Jurkat, Clone E6-1 (cell line): ENCODE measurements at places on chromosomes 16 and 17.

GRCh38 chr16:162271-162991 is 3.3 kb upstream of the HBM start:
- no peak for DNase-seq

DNA sequence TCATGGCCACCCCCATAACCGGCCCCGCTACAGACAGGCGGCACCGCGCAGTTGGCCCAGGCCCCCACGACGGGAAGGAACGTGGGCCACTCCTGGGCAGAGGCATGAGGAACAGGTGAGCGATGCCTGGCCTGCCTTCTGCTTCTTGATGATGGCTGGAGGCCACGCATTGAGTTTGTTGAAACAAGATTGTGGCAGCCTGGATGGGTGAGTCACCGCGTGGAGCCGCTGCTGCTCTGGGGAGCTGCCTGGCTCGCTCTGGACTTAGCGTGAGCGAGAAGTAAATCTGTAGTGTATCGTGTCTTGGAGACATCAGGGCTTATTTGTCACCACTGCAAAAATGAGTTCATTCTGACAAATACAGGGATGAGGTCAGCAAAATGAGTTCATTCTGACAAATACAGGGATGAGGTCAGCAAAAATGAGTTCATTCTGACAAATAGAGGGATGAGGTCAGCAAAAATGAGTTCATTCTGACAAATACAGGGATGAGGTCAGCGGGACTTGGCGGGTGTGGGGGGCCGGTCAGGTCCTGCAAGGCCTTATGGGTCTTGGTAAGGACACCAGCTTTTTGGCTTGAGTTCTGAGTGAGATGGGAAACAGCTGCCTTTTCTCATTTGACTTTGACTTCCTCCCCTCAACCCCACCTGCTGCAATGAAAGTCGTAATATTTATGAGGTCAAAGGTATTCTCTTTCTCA is 93.0 kb downstream of the SEC14L1 start:
- no peak for DNase-seq

DNA sequence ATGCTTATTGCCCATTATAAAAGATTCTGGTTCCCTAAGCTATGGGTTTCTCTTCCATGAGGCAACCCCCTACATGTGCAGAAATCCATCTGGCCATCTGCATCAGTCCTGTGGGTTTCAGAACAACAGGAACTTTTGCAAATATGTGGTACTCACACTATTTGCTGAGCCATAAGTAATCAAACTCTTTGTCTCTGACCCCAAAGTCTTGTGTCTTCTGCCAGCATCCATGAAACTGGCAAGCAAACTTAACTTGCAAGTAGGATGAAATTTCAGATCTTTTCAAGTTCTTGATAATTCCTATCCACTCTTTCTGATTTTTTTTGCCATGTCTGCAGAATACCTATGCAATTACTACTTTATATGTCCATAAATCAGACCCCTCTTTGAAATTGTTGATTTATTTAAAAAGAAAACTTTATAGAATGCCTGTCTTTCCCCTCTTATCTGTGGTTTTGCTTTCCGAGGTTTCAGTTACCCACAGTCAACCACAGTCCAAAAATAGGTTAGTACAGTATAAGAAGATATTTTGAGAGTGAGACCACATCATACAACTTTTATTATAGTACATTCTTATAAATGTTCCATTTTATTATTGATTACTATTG is 158.4 kb upstream of the IRX3 start:
- no peak for DNase-seq

DNA sequence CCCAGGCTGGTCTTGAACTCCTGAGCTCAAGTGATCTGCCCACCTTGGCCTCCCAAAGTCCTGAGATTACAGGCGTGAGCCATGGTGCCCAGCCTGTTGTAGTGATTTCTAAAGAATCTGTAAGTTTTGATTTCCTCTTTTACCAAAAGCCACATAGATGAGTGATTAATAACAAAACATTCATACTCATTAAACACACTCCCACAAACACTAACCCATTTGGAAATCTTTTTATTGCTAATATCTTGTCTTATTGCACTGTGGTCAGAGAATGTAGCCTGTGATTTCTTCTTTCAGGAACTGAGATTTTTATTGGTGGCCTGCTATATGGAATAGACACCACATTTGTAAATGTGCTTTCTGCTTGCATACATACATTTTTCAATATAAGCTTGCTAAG is 31.6 kb downstream of the MYH10 start:
- DNase-seq = no peak

GRCh38 chr17:82024859-82025258 is 1.8 kb downstream of the LRRC45 start:
- no peak for DNase-seq

- DNase-seq = no peak
Measured at GRCh38 chr17:59688496-59688895, 18.7 kb downstream of the PTRH2 start.

DNA sequence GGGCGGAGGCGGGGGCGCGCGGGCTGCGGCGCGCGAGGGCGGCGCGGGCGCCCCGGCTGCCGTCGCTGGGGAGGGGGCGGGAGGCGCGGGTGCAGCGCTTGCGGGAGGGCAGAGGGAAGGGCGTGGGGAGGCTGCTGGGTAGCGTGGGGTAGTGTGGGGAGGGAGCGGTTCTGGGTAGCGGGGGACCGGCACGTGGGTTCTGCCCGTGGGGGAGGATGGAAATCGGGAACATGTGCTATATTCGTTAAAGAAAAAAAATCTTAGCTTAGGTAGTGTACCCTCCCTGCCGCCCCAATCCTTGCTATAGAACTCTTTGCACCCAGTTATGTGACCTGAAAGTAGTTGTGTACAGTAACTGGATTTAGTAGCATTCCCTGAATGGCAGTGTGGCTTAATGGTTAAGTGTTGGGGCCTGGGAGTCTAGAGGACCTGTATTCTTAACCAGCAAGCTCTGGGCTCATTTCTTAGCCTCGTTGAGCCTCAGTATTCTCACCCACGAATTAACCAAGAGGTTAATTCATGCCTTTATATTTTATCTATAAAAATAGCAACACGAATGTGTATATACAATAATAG is 646 bp downstream of the RABEP1 start:
- DNase-seq = no peak

- no peak for DNase-seq
Measured at GRCh38 chr16:66677836-66678235, 18.7 kb downstream of the CMTM4 start.
